Neuronal stem cell (in vitro differentiated cells): ENCODE measurements at places on chromosomes 7 and 10.

DNA sequence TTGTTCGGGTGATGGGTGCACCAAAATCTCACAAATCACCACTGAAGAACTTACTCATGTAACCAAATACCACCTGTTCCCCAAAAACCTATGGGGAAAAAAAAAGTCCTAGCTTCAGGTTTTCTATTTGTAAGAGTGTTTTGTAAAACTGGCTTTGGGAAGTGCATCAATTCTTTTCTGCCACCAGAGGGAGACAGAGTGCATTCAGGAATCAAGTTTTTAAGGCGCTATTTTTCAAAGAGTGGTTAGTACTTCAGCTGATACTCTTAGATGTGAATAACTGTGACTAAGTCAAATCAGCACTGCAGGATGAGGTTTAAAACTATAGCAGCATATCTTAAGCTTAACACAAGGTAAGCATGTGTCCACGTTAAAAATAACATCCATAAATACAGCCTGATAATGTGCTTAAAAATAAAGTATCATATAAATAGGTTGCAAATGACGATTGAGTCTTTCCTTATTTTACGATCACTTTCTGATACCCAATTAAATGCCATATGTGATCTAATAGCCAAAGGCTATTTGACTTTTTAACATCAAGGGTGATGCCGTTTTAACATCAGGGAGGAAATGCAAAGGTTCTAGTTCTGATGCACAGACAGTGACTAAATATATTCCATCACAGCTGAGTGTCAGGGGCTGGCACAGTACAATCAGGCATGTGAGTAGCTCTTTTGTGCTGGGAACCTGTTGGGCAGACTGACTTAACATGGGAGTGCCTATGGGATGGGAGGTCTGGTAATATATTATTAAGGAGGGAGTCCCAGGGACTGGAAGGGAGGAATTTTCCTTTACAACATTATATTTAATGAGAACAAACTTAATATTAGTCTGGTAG is 10.6 kb upstream of the LYZL2 start:
- DNase-seq: peak; percentile 53

- DNase-seq: peak; percentile 57
Measured at GRCh38 chr10:79070081-79070605, 1.4 kb downstream of the ZMIZ1 start.

DNA sequence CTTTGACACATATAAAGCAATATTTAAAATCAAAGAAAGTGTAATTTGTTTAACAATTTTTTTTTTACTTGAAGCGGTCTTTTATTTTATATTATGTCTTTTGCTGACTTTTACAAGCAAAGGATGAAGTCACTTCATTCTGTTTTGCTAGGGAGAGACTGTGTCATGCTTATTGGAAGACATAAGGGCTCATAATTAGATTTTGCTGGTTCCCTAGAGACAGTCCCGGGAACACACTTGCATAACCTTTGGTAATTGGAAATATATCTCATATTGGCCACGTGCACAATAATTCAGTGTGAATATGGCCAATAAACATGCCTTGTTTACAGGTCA is 448 bp upstream of the NET1 start:
- no peak for DNase-seq

DNA sequence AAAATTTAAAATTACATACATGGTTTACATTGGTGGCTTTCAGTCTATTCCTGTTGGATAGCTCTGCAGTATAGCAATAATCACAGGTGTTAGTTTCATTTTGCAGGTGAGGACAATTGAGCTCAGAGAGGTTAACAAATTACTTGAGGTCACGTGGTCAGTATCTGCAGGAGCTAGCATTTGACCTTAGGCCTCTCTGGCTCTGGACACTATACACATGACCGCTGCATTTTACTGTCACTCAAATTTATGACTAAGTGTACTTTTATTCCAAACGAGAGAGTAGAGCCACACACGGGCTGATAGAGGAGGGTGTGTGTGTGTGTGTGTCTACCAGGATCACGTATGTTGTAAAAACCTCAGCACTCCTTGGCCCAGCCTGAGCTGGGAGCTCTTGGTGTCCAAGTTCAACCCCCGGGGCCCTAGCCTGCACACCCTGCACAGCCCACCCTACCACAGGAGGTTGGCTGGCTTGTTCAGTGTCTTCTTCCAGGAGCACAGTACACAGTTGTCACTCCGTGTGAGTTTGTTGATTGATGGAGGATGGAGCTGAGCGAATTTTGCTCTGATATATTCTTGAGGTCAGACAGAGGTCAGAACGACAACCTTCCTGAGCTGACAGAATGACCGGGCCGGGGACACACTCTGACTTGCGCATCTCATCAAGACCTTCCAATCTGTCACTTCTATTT is 272.7 kb downstream of the GFRA1 start:
- no peak for DNase-seq

DNA sequence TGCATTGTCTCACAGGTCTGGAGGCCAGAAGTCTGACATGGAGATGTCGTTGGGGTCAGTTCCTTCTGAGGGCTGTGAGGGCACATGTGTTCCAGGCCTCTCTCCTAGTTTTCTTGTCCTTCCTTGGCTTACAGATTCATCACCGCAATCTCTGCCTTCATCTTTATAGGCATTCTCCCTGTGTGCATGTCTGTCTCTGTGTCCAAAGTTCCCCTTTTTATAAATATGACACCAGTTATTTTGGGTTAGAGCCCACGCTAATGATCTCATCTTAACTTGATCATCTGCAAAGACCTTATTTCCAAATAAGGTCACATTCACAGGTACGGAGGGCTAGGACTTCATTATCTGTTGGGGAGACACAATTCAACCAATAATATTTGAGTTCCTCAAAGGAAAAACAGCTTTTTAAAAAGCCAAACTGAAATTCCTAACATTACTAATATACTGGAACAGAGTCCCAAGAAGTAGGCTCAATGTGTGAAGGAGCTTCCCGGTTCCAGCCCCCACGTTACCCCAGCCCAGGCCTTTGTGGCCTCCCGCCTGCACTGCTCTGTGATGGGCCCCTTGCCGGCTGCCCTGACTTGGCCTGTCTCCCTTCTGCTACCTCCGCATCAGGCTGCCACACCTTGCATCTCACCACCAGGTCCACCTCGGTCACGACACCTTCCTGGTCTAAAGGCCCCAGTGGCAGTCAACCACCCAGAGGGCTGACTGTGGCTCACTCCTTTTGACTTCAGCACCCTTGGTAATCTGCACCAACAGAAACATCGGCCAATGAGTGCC is 142.7 kb downstream of the KCNMA1 start:
- DNase-seq: no peak

DNA sequence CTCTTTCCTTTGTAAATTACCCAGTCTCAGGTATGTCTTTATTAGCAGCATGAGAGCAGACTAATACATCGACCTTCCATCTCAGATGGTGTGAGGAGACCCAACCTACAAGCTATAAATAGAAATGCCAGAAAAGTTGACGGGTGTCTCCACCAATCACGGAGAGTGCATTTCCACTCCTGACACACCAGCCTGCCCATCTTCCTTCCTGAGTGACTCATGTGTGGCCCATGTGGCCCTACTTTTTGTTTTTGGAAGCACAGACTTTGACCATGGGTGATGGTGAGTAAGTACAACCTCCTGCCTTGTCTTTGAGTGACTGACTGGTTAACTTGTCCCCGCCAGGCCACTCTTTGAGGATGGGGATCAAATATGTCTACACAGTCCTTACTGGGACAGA is 147.0 kb downstream of the OAT start:
- no peak for DNase-seq

- DNase-seq: no peak
Measured at GRCh38 chr7:42232275-42232674, 4.7 kb downstream of the GLI3 start.

DNA sequence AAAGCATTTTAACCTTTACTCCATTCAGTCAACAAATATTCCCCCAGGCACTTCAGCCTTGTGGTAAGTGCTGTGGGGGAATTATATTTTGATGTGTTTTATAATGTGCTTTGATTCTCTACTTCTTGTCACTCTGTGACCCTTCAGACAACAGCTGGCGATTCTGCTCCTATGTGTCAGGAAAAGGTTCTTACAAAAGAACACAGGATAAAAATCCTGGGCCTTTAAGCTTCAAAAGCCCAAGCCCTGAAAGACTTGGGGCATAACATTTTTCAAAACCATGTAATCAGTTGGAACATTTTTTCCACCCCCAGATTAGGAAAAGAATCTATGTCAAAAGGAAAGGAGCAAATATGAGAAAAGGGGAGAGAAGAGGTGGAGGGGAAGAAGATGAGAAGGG is 37.8 kb upstream of the LRRC17 start:
- no peak for DNase-seq

DNA sequence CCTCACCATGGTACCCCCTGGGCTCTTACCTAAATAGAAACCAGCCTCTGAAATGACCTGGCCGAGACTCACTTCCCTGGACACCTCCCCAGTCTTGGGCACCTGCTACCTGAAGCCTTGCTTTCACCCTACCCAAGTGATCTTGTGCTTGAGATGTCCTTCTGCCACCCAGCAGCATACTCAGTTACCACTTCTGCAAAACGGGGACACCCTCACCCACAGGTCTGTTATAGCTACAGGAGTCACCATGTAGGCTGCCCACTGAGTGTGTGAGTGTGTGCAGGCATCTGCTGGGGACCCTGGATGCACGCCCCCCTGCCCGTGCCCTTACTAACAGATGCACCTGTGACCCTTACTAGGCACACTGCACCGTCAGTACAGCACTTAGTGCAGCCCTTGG is 94.8 kb upstream of the PPIF start:
- no peak for DNase-seq

DNA sequence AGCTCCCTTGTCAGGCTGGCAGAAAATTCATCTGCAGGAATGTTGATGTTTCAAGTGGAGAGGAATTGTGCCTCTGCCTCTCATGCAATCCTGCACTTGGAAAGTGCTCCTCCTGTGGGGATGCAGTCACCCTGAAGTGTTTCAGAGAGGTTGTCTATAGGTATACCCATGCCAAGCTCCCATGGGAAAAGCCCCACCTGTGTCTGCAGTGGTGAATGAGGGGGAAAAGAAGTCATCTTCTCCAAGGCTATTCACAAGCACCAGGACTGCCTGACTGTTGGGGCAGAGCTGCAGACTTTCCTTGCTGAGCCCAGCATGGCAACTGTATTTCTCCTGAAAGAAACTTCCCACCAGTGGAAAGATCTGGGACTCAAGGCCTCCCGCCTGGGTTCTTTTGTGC is 35.5 kb downstream of the GPR22 start:
- no peak for DNase-seq

GRCh38 chr10:110363572-110364411 is 59.1 kb upstream of the SMNDC1 start:
- DNase-seq: no peak

GRCh38 chr7:116679500-116679899 is 7.5 kb downstream of the MET start:
- no peak for DNase-seq

GRCh38 chr7:123669485-123669884 is 13.8 kb downstream of the LMOD2 start:
- DNase-seq: no peak

DNA sequence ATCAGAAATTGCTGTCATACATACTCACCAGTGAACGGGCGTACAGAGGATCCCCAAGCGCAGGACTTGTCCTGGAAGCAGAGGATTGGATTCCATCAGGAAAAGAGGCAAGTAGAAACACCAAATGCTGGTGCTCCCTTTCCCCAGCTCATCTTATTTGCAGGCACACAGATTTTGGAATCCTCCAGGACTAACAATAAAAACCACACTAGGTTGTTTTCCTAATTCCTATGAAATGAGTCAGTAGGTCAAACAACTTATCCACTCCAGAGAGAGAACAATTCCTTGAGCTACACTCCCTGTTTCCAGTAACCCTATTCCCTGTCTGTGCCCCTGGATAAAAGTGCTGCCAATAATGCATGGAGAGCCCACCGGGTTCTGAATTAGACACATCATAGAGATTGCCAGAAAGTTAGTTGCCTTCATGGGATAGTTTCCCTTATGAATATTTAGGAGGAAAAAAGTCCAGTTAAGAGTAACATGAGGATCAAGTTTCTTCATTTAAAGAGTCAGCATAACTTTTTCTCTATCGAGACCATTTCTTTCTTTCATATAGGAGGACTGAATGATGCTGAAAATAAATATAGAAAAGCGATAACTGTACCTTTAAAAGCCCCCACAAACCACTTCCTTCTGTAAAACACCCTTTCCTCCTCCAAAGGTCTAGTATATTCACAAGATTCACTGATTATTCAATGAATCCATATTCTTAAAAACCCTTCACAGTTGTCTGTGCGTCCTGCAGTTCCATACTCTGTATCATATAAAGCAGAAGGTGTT is 178.3 kb upstream of the KLF14 start:
- no peak for DNase-seq

DNA sequence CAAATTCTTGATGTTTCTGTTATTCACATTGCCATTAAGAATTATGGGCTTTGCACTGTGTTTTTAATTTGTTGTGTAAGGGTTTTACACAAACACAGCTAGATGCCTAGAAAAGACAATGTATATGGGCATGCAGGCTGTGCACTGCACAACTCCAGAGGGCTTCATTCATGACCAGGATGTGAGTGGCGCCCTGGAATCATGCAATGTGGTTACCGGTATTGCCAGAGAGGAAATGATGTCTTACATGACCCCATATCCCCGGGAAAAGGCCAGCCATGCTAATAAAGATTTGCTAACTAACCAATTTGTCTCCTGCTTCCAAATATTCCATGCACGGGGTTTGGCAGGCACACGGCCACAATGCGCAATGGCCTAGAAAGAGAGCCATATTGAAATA is 16.9 kb downstream of the KCNMA1 start:
- no peak for DNase-seq

DNA sequence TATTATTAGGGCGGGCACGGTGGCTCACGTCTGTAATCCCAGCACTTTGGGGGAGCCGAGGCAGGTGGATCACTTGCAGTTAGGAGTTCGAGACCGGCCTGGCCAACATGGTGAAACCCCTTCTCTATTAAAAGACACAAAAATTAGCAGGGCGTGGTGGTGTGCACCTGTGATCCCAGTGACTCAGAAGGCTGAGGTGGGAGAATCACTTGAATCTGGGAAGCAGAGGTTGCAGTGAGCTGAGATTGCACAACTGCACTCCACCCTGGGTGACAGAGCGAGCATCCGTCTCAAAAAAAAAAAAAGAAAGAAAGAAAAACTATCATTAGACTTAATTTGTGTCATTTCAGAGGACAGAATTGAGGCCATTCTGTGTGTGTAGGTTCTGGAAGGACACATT is 752.7 kb upstream of the GALNT17 start:
- DNase-seq: no peak

- no peak for DNase-seq
Measured at GRCh38 chr10:91464500-91464899, 54.4 kb downstream of the HECTD2 start.

DNA sequence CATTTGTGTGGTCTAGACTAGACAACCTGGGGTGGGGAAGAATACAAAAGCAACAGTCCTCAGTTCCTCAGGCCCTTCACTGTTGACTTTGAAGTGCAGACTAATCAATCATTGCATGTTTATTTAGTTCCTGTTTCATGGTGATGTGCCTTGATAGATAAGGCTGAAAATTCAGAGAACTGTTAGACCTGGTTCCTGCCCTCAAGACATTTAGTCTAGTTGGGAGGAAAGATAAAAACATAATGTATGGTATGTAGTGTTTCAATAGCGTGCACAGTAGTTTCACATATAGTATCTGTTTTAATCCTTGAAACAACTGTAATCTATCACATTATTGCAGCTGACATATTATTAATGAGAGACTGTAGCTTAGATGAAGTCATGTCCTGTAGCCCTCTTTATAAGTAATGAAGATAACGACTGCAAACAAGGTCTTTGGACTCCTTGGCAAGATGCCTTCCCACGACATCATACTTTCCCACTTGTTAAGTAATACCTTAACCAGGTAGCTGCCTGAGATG is 124.0 kb downstream of the CELF2 start:
- no peak for DNase-seq

- no peak for DNase-seq
Measured at GRCh38 chr10:9807846-9808245, 1209.8 kb upstream of the CELF2 start.
